ENCODE measurements at places on chromosomes 4 and X.

DNA sequence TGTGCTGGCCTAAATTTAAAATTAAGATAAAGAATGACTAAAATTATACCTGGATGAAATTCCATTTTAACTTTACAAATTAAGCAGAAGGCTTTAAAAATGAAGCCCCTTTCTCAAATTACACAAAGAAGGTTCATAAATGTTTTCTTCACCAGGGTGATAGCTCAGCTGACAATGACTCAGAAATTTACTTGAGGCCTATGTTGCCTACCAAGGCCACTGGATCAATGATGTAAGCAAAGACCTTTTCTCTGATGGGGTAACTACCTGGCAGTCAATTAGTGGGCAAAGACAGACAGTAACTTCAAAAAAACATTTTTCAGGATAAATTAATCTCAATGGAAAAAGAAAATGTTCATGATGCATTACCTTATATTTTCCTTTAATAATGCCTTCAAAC lies 23.9 kb upstream of the GPR34 start:
- no peak for DNase-seq

DNA sequence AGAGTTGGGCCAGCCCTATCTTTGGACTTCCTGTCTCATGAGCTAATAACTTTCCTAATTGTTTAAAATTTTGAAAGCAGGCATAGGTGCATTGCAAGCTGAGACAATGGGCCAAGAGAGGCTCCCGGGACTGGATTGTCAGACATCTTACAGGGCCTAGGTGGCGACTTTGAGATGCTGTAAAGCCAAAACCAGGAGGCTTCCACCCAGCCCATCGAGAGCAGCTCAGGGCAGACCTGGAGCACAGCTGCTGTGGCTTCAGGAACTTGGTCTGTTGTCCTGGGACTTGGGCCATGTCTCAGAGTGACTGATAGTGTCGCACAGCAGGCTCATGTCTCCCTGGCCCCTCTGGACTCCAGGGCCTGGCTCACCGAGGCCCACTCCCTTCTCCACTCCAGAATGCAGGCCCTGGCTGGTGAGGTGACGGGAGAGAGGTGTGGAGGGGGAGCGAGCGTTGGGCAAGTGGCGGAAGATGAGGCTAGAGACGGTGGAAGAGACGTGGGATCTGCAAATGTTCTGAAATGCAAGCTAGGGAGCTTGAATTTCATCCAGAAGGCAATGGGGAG lies 24.1 kb upstream of the MTM1 start:
- DNase-seq, result no peak

DNA sequence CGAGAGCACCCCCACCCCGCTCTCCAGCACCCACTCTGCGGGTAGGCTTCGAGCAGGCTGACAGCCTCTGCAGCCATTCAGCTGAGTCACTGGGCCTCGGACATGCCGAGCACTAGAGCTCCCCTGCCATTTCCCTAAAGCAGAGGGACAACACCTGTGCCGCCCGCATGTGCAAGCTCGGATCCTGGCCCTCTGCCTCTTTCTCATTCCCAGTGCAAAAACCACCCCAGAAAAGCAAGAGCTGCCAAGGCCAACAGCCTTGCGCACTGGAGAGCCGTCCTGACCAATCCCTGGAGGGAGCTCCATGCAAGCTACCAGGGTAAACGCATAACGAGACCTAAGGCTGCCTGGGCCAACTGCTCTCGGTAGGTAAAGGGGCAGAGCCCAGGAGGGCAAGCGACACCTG lies 5.3 kb downstream of the HCFC1 start:
- no peak for DNase-seq

GRCh38 chrX:104806346-104806745 lies 240.3 kb downstream of the IL1RAPL2 start:
- no peak for DNase-seq

- no peak for DNase-seq
Measured at GRCh38 chr4:73252001-73252400, 6.6 kb downstream of the ANKRD17 start.
